ENCODE measurements at places on chromosomes 7 and 10. TPM values are rescaled to one million over a fixed set of nuclear protein-coding genes. Genes with fewer than 3 reads are reported as not detected.

The LMOD2 gene
- polyA plus RNA-seq = not detected

The PWWP2B gene
- polyA plus RNA-seq = 7.2 TPM

The PSTK gene
- 10.4 TPM for polyA plus RNA-seq

The PHYHIPL gene
- polyA plus RNA-seq = 17.0 TPM

The CHCHD2 gene
- 276 TPM for polyA plus RNA-seq

The SSMEM1 gene
- polyA plus RNA-seq = not detected

The CDC14C gene
- 0.10 TPM for polyA plus RNA-seq

DNA sequence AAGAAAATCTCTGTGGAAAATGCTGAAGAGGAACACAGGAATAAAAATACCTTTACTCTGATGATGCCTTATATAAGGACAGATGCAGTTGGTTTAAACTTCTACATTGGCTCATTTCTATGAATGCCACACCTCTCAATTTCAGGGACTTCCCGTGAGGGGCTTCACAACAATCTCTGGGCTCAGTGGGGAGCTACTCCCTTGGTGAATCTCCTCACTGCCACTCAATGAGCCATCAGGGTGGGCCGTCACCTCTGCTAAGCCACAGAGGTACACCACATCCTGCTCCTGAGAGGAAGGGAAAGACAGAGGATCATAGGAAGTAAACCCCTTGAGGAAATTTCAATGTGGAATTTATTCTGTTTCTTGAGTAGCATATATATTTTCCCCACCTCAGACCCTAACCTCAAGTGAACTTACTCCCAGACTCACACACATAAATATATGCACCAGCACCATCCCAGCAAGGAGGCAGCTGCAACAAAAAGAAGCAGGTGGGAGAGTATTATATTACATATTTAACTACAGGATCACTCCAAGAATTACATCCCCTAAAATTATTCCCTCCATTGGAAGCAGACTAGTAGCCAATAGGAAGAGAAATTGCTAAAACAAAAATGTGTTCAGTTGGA is 63.3 kb upstream of the PRSS1 start:
- DNase-seq = no peak

GRCh38 chr10:10259013-10259412 is 758.7 kb upstream of the CELF2 start:
- no peak for DNase-seq

DNA sequence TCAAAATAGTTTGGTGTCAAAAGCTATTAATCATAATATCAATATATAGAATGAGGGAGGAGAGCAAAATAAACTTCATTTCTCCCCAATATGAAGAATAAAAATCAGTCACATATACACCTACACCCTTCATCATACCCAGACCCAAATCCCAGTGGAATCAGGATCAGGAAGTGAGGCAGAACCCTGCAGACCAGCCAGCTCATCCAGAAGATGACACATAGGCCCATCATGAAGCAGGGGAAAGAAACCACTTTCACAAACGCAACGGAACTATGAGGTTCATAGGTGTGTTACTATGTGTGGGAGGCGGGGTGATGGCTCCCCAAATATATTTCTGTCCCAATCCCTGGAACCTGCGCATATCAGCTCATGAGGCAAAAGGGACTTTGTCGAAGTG is 89.0 kb downstream of the RSU1 start:
- DNase-seq = no peak

DNA sequence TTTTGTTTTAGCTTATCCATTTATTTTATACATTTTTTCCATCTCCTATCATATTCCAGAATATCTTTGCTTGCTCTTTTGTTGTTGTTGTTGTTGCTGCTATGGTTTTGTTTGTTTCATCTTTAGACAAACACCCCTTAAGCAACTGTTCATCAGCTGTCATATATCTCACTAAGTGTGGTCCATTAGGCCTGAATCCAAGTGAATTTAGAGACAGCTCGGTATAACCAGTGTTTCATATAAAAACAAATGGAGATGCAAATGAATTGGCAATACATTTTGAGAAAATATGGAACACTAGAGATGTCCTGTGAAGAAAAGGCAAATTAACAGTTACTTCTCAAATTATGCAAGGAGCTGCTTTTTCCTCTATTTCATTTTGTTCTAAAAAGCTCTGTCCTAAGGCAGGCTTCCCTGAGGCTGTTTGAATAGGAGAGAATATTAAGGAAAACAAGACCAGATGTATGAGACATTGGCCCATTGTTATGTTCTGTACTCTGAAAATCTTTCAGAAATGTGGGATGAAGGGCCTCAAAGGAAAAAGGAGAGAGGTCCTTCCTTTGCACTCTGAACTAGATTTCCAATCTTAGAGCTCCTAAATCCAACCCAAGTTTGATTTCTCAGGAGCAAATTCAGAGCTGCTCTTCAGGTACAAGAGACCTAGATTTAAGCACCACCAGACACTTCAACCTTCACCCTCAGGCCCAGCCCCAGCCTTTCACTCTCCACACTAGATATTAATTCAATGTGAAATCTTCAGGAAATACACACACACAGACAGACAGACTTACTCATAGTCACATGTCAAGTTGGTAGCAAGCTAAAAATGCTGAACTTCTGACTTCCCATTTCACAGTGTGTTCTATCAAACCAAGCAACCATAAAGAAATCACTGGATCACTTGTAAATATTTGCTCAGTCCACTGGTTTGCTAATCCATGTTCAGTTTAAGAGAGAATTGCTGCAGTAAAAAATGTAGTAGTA is 5.4 kb downstream of the TFEC start:
- no peak for DNase-seq

DNA sequence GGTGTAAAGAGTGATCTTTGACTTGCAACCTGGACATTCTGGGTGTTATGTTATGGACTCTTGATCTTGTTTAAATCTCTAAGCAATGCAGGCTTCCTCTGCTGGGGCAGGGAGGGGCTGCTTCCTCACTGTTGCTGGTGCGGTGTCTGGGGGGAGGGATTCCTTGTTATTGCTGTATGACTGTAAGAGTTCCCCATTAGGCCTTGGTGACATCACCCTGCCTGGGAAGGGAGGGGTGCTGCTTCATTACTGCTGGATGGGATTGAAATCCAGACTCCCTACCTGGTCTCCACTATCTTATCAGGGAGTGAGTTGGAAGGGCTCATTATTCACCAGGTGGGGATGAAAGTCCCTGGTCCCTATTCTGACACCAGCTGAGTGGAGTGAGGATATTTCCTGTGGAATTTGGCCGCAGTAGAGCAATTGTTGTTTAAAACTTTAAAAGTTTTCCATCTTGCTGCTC is 8.8 kb downstream of the OGDH start:
- DNase-seq = no peak

GRCh38 chr7:26554952-26555351 is 263.3 kb downstream of the SNX10 start:
- DNase-seq = no peak

GRCh38 chr7:154968336-154969001 is 34.5 kb downstream of the PAXIP1 start:
- DNase-seq = no peak

- DNase-seq = no peak
Measured at GRCh38 chr10:13839430-13839990, 252.7 kb downstream of the PRPF18 start.

DNA sequence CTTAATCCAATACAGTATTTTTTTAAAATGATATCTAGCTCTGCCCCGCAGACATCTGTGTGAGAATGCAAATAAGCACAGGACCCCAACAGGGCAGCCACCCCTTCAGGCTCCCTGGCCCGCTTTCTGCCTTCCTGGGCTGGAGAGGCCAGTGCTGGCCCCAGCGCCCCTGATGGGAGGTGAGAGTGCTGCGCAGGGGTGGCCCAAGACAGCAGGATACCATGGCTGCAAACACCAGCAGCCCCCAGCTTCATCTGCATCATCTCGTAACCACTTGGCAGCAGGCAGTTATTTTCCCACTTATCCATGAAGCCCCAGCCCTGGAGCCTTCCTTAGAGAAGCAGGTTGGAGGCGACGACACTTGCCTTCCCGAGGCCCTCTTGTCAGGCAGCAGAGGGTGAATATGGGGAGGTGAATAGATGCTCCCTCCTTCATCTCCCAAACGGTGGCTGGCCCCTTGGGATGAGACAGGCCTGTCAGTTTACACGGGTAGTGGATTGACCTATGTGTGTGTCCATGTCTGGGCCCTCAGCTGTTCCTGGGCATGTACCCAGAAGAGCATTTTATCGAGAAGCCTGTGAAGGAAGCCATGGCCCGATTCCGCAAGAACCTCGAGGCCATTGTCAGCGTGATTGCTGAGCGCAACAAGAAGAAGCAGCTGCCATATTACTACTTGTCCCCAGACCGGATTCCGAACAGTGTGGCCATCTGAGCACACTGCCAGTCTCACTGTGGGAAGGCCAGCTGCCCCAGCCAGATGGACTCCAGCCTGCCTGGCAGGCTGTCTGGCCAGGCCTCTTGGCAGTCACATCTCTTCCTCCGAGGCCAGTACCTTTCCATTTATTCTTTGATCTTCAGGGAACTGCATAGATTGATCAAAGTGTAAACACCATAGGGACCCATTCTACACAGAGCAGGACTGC is 71.2 kb downstream of the ALOX5 start:
- DNase-seq = no peak

GRCh38 chr10:79020015-79020491 is 48.7 kb upstream of the ZMIZ1 start:
- DNase-seq = no peak

DNA sequence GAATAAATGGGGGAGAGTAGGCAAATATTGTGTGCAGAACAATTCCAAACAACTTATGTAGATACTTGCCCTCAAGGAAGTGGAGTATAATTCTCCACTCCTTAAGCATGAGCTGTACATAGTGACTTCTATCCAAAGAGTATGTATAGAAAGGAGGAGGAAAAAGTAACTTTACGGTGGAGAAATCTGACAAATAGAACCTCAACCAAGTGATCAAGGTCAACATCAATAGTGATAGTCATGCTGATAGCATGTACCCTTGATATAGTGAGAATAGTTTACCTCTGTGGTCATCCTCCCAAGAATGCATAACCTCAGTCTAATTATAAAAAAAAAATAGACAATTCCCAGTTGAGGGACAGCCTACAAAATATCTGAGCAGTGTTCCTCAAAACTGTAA is 89.1 kb upstream of the NANOS1 start:
- no peak for DNase-seq

- no peak for DNase-seq
Measured at GRCh38 chr10:63633677-63634487, 112.7 kb downstream of the REEP3 start.

- no peak for DNase-seq
Measured at GRCh38 chr10:29328983-29329382, 40.1 kb downstream of the LYZL1 start.

DNA sequence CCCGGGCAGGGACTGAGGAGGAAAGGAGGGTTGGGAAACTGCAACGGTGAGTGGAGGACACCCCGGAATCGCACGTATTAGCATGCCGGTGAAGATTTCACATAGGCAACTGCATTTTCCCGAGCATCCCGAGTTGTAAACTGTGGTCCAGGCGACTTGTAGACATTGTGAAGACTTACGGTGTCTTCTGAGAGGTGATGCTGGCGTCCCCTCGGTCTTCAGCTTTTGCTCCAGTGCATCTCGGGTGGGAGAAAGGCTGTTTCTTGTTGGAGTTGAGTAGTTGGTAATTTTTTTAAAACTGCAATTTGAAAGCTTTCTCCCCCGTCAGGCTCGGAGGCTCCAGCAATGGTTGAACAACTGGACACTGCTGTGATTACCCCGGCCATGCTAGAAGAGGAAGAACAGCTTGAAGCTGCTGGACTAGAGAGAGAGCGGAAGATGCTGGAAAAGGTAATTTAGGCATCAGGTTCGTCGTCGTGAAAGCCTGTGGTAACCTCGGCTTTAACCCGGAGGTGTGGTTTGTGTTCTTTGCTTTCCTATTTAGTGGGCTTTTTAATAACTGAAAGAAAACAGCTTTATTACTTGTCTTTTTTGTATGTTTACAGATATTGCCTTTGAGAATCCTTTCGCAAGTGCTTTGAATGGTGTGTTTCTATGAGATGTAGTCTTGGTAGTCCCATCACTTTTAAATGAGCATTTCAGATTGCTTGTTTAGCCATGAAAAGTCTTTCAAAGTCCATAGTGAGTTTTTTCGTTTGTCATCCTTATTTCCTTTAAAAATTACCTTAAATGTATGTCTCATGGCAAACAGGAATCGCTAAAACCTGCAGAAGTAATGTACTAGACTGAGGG is 687 bp downstream of the HELLS start:
- DNase-seq = no peak

GRCh38 chr7:130379019-130379418 is 1.3 kb upstream of the CPA1 start:
- no peak for DNase-seq

DNA sequence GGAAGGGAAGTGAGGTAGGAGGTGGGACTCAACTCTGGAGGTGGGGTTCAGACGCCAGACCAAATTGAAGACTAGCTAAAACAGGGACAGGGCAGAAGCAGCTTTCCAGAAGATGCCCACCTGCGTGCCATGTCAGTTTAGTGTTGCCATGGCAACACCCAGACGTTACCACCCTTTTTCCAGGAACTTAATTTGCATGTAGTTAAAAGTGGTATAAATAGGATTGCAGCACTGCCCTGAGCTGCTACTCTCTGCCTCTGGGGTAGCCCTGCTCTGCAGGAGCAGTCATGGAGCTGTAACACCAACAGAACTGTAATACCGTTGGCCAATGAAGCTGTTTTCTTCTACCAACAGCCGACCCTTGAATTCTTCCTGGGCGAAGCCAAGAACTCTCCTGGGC is 93.8 kb downstream of the PRKCQ start:
- DNase-seq = no peak

DNA sequence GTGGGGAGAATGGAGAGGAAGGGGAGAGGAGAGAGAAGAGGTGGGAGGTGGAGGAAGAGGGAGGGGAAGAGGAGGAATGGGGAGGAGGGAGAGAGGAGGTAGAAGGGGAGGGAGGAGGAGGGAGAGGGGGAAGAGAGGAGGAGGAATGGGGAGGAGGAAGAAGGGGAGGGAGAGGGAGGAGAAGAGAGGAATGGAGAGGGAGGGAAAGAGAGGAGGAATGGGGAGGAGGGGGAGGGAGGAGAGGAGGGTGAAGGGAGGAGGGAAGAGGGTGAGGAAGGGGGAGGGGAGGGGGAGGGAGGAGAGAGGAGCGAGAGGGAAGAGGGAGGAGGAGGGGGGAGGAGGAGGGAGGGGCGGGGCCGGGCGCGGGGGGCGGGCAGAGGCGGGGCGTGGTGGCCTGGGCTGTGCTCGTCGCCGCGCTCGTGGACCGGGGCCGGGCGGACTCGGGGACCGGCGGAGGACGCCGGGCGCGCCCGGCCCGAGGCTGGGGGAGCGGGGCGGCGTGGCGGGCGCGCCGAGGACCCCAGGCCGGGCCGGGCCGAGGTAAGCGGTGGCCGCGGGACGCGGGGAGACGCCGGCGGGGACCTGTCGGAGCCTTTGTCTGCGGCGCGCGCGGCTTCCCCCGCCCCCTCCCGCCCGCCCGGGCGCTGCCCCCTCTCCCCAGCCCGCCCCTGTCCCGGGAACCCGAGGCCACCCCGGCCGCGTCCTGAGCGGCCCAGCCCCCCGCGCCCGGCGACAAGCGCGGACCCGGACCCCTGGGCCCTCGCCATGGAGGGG is at the start of gene SLC29A4:
SLC29A4 (plus strand) TSS at position 401 of the 774 bp plus-strand sequence. CDS start 4,874 bp downstream, outside the sequence.
- no peak for DNase-seq

Measured in right renal pelvis (tissue), 4 donors.